ENCODE measurements at places on chromosomes 4 and X.
A peak's percentile ranks its signal among the peaks of the same experiment; 100 is the strongest.

DNA sequence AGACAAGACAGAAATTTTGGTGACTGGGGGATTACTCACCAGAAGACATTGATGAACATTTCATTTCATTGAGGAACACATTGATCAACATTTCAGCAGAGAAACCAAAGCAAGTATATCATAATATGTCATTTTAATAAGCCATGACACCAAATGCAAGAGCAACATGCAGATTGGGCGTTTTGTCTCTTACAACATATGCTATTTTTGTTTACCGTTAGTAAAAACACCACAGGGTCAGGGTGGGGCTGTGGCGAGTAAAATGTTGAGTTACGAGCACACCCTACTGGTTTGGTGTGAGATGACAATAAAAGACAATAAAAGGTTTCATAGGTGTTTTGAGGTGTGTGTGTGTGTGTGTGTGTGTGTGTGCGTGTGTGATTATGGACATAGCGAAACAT is 294.5 kb downstream of the PDGFC start:
- no peak for DNase-seq

DNA sequence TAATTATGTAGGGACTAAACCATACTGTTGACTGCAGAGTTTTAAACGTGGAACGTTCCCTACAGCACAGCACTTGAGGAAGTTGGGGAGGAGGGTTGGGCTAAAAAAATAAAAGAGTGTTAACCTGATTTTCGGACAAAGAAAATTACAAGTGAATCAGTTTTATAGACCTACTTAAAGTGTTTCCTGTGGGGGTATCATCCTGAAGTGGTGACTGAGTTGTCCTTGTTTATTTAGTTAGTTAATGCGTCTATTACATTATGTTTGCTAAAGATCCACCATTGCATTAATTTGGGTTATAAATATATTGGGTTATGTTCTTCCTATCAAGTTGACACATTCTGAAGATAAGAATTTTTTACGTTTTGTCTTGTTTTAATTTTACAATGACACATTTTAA is 14.7 kb downstream of the UNC5C start:
- no peak for DNase-seq

- DNase-seq: no peak
Observed at GRCh38 chr4:41977709-41978108, 3.8 kb upstream of the DCAF4L1 start.

GRCh38 chr4:119748853-119749252 is 120.2 kb upstream of the PDE5A start:
- peak; percentile 35 for DNase-seq

DNA sequence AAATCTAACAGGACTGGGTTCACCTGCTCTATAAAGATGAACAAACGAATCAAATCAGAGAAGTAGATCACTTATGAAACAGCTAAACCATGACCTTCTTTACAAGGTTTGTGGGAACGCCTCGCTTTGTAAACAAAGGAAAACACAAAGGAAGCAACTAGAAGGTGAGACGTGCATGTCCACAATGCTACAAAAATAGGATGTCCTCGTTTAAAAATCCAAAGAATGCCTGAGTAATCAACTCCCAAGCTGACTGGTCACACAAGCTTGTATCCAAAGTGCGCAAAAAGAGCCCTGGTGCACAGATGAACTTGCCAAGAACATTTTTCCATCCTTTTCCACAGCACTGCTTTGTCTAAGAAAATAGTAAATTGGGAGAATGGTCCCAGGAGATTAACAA is 6.3 kb upstream of the SH3KBP1 start:
- no peak for DNase-seq

DNA sequence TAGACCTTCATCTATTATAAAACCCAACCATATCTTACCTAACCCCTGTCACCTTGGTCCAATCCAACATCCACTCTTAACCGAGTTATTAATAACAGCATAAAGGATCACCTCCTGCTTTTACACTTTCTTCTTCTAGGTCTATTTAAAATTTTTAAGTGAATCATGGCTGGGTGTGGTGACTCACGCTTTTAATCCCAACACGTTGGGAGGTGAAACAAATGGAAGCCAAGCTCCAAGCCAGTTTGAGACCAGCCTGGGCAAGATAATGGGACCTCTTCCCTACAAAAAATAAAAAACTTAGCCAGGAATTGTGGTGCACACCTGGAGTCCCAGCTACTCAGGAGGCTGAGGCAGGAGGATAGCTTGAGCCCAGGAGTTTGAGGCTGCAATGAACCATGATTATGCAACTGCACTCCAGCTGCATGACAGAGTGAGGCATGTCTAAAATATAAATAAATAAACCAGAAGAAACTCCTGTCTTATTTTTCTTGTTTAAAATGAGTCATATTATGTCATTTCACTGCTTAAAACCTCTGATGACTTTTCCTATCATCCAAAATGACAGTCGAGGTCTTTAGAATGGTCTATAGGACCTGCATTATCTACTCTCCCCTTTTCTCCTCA is 188.4 kb downstream of the GASK1B start:
- no peak for DNase-seq

- DNase-seq: no peak
Observed at GRCh38 chr4:180625653-180626052, 1617.5 kb upstream of the TENM3 start.

GRCh38 chrX:30312858-30313257 is 3.7 kb upstream of the NR0B1 start:
- DNase-seq: no peak

GRCh38 chr4:159175085-159175988 is 72.5 kb downstream of the RAPGEF2 start:
- DNase-seq: peak; percentile 89

DNA sequence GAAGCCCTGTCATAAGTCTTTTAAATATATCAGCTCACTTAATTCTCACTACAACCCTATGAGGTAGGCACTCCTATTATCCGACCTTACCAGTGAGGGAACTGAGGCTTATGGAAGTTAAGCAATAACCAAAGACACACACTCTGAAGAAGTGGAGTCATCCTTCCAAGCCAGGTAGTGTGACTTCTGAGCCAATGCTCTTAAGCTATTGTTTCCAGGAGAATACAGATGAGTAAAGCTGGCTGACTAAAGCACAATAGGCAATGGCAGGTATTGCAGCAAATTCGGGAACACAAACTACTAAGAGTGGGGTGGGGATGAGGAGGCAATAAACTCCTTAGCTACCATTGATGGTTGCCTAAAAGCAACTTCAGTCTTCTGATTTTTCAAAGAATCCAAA is 81.8 kb upstream of the KIT start:
- DNase-seq: no peak

DNA sequence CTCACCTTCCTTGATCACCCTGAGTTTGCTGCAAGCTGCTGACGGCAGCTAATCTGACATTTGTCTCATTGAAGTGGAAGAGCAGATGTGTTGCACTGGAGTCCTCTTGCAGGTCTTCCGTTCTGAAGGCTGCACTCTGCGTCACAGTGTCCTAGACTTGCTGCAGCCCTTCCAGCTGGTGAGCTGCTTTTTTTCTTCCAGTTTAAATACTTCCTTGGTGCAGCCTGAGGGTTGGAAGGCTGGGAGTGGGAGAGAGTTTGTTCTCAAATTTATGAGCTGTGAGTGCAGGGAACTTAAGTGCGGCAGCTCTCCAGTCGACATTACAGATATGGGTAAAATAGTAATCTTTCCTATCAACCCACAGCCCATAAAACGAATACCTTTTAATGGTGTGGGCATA is 303.6 kb upstream of the FAT1 start:
- peak; percentile 30 for DNase-seq

DNA sequence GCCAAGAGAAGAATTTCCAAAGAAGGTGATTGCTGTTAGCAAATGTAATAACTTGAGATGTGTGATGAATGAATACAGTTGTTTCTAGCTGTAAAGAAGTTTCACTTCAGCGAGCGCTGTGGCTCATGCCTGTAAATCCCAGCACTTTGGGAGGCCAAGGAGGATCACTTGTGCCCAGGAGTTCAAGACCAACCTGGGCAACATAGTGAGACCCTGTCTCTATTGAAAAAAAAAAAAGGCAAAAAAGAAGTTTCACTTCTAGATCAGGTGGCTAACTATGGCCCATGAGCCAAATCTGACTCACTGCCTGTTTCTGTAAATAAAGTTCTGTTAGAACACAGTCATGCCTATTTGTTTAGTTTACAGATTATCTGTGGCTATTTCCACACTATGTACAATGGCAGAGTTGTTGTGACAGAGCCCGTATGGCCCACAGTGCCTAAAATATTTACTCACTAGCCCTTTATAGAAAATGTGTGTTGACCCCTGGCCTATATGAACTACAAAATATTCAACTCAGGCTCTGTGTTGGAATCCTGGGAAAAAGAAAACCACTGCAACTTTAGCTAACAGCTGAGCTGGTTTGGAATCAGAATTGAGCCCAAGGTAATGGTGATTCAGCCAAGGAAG is 54.1 kb upstream of the PRPS1 start:
- no peak for DNase-seq

- DNase-seq: no peak
Observed at GRCh38 chrX:106698693-106699092, 27.8 kb upstream of the RNF128 start.

DNA sequence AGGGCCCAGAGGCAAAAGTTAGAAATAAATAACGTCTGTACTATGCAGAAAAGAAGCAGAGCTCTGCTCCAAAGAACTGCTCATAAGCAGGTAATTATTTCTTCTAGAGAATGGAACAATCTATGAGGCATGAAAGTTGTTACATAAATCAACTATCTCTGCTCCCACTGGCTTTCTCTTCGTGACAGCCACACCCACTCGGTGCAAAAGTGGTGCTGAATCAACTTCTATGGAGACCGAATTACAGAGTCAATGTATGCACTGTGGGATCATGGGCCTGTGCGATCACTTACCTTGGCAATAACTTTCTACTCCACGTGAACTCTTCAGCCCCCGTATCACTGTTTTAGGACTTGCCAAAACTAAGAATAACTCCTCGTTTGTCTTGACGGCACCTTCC is 99.4 kb upstream of the ATXN3L start:
- no peak for DNase-seq

GRCh38 chr4:73662709-73663546 is 42.7 kb upstream of the RASSF6 start:
- peak; percentile 17 for DNase-seq

DNA sequence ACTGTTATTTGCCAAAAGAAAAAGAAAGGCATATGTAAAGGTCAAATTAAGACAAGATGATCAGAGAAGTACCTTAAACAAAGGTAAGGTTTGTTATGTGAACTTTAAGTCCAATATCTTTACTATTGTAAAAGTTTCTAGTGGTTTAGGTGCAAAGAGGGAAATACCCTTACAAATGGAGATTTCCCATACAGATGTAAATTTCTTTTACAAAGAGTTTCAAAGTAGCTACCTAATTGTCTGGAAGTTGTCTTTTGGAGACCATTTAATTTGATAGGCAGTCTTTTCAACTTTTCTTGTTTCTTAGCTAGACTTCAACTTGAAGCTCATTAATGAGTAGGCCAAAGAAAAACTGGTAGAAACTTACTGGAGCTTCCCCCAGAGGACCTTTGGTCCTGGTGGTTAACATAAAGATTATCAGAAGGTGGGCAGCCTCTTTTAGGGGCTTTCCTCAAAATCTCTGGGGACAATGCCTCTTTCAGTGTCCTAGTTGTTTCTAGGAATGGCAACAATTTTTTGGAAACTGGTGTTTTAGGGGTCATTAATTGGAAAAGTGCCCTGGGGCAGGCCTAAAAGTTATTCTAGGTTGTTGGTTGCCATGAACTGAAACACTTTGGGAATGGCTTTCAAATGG is 297.3 kb downstream of the GUCY2F start:
- no peak for DNase-seq

GRCh38 chr4:85423431-85423830 is 51.5 kb upstream of the ARHGAP24 start:
- no peak for DNase-seq

GRCh38 chr4:88971536-88971935 is 85.4 kb downstream of the FAM13A start:
- no peak for DNase-seq

DNA sequence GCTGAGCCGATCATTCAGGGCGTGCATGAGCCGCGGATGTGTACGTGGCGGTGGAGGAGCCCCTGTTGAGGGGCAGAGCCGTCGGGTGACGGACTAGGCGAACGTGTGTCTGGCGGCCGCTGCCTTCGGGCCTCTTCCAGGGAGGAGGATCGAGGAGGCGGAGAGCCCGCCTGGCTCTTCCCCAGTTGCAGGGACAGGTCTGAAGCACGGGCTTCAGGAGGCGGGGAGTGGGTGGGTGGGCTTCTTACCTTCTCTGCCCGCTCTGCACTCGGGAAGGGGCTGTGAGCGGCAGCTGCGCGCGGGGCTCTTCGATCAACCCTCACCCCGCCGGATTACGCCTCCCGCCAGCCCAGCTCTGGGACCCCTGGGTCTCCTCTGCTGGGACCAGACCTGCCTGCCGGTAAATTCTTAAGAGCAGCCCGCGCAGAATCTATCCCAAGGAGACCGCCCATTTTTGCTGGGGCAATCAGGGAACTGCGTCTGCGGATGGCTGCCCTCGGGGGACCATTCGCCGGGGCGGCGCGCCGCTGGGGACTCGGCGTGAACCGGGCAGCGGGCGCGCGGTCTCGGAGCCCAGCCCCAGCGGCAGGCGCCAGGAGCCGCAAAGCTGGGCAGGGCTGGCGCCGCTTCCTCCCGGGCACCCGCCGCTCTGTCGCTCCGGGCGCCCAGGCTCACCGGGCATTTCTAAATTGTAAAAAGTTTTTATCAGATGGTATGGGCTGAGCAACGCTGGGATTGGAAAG is 4.9 kb downstream of the PLAC8 start:
- peak; percentile 31 for DNase-seq

GRCh38 chr4:825063-825970 is 612 bp downstream of the CPLX1 start:
- DNase-seq: no peak

DNA sequence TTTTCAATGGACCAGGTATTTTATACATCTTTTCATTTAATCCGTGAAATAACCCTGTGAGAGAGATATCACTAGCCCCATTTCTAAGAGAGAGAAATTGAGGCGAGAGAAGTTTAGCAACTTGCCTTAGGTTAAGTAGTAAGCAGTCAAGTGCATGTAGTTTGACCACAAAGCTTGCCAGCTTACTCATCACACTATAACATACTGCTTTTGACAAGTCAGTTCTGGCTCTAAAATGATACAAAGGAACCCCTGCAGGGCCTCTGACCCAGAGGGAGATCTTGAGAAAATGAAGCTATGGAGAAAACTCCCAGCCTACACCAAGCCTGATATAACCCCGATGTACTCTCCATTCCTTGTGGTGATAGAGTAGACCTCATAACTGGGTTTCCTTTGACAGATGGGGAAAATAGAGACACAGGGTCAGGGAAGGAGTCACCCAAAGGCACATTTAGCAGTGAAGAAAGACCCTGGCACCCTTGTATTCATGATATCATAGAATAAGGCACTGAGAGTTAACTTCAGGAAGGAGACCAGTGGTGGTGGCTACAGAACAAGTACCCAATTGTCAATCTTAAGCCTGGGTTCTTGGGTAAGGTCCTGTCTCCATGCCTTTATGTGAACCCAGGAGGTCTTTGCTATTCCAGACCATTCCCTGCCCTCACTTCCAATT is 60.2 kb upstream of the MSN start:
- DNase-seq: no peak

DNA sequence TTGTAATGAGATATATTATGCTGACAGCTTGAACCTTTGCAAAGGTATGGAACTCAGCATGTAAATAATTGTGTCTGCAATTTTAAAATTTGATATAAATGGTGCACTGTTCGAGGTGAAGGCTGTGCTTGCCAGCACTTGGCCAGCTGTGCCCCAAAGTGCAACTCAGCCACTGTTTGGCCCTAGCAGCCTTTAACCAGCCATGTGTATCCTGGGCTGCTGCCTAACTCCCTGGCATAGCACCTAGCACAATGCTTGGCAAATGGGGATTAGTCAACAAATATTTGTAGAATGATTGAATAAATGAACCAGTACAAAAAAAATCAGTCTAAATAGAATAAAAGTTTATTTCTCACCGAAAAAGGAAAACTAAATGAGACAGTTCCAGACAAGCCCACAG is 83.8 kb upstream of the ZIC3 start:
- DNase-seq: no peak

All from muscle of arm (tissue), 14 donors.